ENCODE measurements at places on chromosomes 2 and 18. TPM values are rescaled to one million over a fixed set of nuclear protein-coding genes. Genes with fewer than 3 reads are reported as not detected.

DNA sequence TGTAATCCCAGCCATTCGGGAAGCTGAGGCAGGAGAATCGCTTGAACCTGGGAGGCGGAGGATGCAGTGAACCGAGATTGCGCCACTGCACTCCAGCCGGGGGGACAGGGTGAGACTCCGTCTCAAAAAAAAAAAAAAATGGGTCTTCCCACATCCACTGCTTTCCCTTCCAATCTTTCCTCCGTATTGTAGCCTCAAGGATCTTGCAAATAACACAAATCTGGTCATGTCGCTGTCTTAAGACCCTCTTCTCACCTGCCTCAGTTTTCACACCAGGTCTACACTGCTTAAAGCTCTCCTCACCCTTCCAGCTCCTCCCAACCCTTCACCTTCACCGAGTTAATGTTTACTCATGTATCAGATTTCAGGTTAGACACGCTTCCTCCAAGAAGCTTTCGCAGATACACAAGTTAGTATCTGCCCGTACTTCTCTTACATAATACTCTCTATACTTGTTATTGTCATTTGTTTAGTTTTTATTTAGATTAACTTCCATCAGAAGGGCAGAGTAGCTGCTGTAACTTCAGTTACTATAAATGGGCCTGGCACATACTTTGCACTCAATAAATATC is 1.5 kb downstream of the IER3IP1 start:
- DNase-seq, result no peak

- no peak for DNase-seq
Measured at GRCh38 chr2:54366487-54367280, 89.4 kb upstream of the SPTBN1 start.

DNA sequence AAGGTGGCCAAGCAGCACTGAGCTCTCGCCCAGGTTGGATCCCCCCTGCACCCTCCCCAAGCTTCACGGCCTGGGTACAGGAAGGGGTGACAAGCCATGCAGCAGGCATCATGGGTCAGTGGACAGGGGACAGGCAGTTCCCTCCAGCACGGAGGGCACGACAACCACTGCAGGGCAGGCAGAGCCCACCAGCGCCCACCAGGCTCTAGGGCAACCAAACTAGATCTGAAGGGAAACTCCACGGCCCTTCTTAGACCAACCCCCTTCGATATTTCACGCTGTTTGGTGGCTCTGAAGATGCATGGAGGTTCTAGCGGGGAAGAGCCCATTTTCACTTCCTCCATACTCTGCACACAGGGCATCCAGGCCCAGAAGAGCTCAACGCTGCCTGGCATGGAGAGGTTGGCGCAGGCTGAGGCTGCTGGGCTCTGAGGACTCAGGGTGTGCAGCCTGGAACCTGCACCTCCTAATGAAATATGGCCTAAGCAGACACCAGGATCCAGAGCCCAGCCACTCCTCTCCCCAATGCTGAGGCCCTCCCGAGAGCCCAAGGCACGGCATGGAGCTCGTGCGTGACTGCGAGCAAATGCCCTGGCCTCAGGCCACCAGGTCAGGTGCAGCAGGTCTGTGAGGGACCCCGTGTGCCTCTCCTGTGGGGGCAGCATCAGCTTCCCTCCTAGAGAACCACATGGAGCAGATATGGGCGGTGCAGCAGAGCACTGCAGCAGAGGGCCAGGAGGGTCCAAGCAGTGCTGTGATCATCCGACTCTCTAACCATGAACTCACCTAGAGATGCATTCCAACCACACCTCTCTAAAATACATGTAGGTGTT is 8.7 kb upstream of the MTERF4 start:
- DNase-seq, result no peak

GRCh38 chr18:13138420-13139139 is 80.0 kb upstream of the LDLRAD4 start:
- DNase-seq, result no peak

GRCh38 chr2:86413296-86414094 is 27.7 kb upstream of the KDM3A start:
- no peak for DNase-seq

DNA sequence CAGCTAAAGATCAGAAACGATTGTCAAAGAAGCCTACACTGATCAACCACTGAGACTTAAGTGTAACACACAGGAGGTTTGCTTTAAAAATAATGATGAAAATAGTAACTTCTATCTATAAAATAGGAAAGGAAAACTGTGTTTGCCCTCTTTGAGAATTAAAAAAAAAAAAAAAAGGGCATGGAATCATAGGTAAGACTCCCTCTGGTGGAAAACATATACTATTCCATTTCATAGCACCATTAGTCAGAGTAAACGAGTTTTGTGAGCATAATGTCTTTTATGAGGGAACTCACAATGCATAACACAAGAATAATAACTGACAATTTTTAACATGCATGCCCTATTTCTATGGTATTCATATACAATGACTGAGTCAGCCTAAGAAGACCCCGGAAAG is 36.3 kb downstream of the SLC35F5 start:
- no peak for DNase-seq

- no peak for DNase-seq
Measured at GRCh38 chr2:181746844-181747243, 66.5 kb upstream of the NEUROD1 start.

- DNase-seq, result no peak
Measured at GRCh38 chr2:120485096-120485495, 139.2 kb downstream of the INHBB start.

GRCh38 chr2:226898897-226899296 is 63.0 kb downstream of the RHBDD1 start:
- no peak for DNase-seq

- DNase-seq, result no peak
Measured at GRCh38 chr2:218129458-218130135, 3.8 kb downstream of the CXCR2 start.

The MOB4 gene
- total RNA-seq, result 23.5 TPM

Measured in right atrium auricular region (tissue), 2 donors.